ENCODE measurements at places on chromosomes 7 and 10.

DNA sequence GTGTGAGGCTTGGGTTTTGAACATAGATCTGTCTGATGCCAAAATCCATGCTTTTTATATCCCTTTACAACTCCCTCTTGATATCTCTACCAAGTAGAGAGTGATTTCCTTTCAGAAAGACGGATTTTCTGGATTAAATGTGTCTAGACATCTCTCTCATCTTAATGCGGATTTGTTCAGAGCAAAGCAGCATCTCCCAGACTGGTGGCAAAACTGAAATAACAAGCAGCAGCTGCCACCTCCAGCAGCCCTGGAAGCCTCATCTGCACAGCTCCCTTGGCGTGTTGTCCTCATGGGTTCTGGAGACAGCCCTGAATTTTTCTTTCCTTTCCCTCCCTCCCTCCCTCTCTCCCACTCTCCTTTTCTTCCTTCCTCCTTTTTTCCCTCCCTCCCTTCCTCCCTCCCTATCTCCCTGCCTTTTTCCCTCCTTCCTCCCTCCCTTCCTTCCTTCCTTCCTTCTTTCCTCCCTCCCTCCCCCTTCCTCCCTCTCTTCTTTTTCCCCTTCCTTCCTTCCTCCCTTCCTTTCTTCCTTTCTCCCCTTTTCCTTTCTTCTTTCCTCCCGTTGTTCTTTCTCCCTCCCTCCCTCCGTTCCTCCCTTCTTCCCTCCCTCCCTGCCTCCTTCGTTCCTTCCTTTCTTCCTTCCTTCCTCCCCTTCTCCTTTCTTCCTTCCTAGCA lies 639.9 kb downstream of the TYW1 start:
- DNase-seq = no peak

DNA sequence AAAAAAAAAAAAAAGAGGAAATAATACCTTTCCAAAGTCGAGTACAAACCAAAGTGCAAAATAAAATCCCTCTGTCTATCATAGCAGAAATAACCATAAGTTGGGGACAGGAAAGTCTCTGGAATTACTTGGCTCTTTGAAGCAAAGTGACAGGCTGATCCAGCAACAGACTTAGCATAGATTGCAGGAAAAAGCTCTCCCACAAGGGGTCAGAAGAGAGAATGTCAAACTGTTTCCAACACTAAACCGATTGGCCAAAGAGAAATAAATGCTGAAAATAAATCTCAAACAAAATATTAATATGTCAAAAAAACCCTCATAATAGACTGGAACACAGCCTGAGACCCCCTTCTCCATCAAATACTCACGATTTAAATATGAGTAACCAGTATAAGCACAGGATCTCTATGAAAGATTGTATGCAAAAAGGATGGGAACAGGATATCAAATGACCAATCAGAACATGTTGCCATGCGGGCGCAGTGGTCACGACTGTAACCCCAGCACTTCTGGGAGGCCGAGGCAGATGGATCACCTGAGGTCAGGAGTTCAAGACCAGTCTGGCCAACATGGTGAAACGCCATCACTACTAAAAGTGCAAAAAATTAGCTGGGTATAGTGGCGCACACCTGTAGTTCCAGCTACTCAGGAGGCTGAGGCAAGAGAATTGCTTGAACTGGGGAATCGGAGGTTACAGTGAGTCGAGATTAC lies 1000.7 kb upstream of the LRRN3 start:
- DNase-seq = no peak

DNA sequence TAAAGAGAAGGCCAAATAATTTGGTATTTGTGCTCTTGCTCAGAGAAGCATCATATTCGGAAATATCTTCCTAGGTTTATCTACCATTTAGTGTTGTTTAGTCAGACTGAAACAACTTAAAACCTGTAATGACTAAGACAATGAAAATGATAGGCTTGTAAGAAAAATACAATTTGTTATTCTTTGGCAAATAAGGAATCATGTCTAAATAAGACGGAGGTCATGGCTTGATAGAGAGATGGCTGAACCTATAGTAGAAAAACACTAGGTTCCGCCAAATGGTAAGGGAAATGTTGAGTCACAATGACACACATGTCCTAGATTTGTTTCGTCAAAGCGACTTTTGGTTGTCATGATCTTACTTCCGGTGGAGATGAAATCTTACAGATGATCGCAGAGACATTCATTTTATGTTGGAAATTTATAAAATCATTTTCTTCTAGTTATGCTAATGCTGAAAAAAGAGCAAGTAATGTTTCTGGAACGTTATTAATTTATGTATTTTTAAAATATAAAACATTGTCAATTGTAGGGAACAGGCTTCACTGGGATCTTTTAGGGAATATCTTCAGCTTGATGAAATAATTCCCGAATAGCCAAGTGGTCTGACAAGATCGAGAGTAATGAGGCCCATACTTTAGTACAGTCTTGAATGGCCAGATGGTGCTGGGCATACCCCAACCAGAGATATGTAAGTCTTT lies 1.0 kb downstream of the SRGN start:
- peak; percentile 19 for DNase-seq

DNA sequence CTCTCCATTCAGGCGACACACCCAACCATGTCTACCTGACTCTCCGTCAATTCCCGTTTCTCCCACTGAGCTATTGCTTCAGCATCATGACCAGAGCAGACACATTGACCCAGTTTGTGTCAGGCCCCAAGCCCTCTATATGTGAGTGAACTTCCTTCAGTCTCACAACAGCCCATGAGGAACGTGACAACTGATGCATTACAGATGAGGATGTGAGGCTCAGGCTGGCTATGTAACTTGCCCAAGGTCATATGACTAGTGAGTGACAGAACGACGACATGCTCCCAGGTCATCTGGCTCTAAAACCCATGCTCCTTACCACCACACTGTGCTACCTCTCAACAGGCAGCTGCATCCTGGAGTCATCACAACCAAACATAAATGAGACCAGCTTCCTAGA lies 3.7 kb downstream of the TMEM140 start:
- no peak for DNase-seq

GRCh38 chr7:76262683-76263402 lies 39.6 kb upstream of the HSPB1 start:
- no peak for DNase-seq

DNA sequence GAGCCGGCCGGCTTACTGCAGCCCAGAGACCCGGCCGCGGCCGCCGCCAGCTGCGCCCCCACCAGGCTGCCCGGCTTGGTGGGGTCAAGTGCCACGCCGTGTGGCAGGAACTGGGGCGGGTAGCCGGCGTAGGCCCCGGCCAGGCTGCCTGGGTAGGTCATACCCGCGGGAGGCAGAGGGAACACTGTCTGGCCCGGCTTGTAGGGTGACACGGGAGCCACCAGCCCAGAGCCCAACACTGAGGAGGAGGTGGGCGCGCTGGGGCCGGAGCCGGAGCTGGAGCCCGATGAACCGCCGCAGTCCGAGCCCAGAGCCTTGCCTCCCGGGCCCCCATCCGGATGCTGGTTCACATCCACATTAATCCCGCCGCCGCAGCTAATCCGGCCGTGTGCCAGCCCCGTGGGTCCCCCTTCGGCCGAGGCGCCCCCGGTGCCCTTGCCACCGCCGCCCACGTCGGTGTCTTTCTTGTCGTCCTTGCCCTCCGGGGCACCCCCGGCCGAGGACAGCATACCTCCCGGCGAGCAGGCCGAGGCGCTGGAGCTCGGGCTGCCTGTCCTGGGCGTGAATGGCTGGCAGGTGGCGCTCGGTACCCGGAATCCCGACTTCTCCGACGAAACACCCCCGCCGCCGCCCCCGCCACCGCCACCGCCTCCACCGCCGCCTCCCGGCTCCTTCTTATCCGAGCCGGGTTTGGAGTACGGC lies 2.0 kb downstream of the ZNF503 start:
- no peak for DNase-seq

- DNase-seq = no peak
Observed at GRCh38 chr7:147861058-147861716, 729.4 kb upstream of the C7orf33 start.

GRCh38 chr10:57917019-57917418 lies 350.7 kb downstream of the IPMK start:
- DNase-seq = no peak

DNA sequence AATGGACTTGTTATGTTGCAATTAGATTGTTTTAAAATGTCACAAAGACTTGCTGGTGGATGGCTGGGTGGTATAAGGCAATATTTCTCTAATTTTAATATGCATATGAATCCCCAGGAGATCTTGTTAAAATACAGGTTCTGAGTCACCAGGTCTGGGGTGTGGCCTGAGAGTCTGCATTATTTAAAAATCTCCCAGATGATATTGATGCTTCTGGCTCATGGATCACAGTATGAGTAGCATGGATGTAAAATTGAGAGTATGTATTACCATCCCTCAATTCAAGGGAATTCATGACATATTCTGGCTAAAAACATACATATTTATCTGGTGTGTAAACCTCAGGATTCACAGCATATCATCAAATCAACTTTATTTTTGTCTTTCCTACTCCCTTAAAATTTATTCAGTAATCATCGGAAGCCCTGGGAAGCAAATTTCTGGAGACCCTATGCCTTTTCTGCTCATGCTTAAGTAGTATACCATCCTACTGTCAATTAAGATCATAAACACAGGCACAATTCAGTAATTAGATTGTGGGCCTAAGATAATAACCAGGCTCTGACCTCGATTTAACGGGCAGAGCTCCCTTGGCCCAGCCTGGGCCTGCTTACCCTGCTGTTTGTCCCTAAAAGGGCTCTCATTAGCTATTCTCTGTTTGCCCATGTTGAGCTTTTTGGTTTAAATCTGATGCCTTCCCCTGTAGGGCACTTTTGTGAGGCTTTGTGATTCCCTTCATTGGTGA lies 29.6 kb upstream of the ICA1 start:
- DNase-seq = no peak

- DNase-seq = peak; percentile 27
Observed at GRCh38 chr7:150737265-150738055, at the start of gene GIMAP5. Gene GIMAP5, plus strand, starts transcription at chr7:150737418. Its CDS starts 3,467 bp downstream, at chr7:150740885.

DNA sequence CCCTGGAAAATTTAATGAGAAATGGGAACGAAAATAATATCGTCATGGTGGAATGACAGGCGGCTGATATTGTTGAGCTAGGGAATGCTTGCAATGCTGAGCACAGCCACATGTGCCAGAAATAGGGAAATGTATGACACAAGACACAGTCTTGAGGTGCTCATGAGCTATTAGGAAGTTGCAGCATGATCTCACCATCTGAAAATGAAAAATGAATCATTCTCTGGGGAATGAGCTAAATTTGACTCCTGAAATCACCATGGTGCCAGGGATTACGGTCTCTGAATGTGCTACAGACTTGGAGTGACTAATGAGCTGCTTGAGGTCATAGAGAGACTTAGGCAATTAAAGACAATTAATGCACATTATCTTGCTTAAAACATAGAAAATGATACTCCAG lies 845.0 kb downstream of the CNTNAP2 start:
- DNase-seq = no peak

- no peak for DNase-seq
Observed at GRCh38 chr7:144390481-144390880, 13.0 kb downstream of the NOBOX start.

DNA sequence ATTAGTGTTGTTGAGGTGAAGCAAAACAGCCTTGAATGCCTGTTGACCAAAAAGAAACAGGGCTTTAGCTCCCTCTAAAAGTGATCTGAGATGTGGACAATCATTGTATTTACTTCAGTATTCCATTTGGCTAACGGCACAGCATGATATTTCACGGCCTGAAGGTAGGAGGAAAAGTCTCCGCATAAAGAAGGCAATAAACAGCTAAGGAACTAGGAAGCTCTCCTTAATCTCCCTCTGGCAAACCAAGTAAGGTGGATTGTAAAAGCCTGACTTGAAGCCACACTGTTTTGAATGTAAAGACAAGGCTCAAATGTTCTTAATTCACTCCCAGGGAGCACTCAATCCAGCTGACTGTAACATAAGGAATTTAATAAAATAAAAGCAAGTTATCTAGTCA lies 160.0 kb upstream of the ZNF804B start:
- DNase-seq = no peak

GRCh38 chr10:22958338-22958737 lies 30.5 kb downstream of the ARMC3 start:
- DNase-seq = no peak

- DNase-seq = no peak
Observed at GRCh38 chr7:124655990-124656389, 109.6 kb downstream of the GPR37 start.

DNA sequence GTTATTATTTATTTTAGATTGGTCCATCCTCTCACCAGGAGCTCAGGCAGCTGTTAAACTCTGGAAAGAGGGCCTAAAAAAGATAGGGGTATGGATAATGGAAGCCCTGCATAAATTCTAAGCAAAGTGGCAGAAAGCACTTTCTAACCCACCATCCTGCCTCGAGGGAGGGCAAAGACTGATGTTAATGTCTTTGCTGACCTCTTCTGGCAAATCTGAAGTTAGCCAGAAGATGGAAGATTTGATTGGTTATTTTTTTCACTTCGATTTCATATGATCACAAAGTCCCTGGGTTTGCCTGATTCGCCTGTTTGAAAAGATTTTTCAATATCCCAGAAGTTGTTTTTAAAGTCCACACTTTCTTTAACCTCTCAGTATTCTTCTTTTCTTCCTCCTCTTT lies 24.8 kb downstream of the OR9A2 start:
- DNase-seq = no peak

- DNase-seq = no peak
Observed at GRCh38 chr10:126146771-126147170, 241.5 kb downstream of the ADAM12 start.

DNA sequence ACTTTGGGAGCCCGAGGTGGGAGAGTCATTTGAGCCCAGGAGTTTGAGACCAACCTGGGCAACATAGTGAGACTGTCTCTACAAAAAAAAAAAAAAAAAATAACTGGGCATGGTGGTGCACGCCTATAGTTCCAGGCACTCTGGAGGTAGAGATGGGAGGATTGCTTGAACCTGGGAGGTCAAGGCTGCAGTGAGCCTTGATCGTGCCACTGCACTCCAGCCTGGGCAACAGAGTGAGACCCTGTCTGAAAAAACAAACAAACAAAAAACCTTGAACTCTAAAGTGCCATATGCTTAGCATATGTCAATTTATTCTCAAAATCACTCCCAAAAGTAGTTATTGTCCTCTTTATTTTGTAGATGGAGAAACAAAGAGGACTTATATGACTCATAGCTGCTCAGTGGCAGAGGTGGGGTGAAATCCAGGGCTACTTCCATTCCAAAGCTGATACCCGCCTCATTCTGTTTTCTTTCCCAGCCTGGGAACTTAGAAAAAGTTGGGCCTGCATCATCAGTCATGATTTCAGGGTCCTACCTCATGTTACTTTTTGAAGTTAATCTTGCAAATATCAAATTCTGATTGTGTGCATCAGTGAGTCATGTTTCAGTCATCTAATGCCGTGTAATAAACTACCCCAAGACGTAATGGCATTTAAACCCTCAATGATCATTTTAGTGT lies 13.3 kb downstream of the DHTKD1 start:
- no peak for DNase-seq

- DNase-seq = no peak
Observed at GRCh38 chr10:84549368-84550165, 221.2 kb downstream of the CCSER2 start.

- no peak for DNase-seq
Observed at GRCh38 chr7:142168746-142169145, 57.2 kb downstream of the MGAM2 start.

GRCh38 chr7:20834656-20835055 lies 48.0 kb upstream of the SP8 start:
- DNase-seq = no peak

- DNase-seq = no peak
Observed at GRCh38 chr10:57786331-57786730, 481.4 kb downstream of the IPMK start.

All from T-helper 17 cell (primary cell).